ENCODE measurements at places on chromosomes 1 and 21.

DNA sequence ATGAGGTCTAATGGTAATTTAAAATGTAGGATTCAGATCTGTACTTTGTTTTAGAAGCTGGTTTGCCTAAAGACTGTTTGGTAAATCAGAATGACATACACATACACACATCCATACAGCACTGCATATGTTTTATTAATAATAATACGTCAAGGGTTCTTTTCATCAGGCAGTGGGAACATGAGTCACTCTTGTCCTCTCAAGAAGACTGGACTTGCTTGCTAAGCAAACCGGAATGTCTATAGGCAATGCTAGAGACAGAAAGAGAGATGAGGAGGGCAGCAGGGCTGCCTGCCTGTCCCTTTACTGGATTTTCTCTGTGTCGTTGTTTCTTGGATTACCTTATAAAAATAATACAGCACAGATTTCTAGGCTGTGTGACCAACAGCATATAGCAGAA, 119.1 kb upstream of the GALNT2 start:
- no peak for DNase-seq

GRCh38 chr1:98133131-98133530, 212.3 kb upstream of the DPYD start:
- DNase-seq = no peak

- DNase-seq = no peak
Measured at GRCh38 chr1:205249651-205250050, 21.9 kb downstream of the TMCC2 start.

DNA sequence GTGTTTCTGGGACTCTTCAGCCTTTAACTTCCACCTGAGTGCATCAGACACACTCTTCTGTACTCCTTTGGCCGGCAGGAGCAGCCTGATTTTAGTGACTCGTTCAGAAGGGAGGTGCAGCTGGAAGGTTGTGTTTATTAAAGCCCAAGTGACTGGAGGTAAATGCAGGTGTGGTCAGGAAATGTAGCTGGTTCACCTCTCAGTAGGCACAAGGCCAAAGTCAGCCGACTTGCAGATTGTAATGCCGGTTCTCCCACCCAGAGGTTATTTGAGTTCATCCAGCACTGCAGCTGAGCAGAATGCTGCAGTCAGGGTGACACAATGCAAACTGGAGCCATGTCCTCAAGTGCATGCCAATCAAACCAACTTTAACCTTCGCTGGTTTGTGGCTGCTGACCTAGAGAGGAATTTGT, 91.5 kb downstream of the SPATA46 start:
- no peak for DNase-seq

- peak; percentile 66 for DNase-seq
Measured at GRCh38 chr1:24910751-24911650, 19.1 kb downstream of the RUNX3 start.

DNA sequence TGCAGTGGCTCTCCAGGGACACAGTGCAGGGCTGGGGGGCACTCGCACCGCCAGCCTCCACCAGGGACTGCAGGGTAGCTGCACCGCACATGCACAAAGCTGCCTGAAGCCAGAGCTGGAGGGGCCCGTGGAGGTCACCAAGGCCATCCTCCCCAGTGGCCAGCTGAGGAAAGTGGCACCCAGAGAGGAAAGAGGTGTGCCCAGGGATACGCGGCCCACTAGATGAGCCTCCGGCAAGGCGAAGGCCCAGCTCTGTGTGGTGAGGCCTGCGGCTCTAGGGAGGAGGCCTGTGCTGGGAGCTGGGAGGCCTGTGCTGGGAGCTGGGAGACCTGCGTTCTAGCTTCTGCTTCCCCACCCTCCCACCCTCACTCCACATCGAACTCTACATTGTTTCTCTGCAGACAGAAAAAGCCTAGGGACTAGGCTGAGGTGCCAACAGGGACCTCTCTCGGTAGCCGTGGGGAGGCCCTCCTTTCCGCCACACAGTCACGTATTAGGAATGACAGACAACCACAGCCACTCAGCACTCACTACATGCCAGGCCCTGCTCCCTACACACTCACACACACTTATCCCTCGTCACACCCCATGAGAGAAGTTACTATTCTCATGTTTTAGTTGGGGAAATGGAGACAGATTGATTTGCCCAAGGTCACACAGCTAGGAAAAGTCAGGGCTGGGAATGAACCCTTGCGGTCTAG, 921 bp upstream of the ASCL5 start:
- DNase-seq = no peak

DNA sequence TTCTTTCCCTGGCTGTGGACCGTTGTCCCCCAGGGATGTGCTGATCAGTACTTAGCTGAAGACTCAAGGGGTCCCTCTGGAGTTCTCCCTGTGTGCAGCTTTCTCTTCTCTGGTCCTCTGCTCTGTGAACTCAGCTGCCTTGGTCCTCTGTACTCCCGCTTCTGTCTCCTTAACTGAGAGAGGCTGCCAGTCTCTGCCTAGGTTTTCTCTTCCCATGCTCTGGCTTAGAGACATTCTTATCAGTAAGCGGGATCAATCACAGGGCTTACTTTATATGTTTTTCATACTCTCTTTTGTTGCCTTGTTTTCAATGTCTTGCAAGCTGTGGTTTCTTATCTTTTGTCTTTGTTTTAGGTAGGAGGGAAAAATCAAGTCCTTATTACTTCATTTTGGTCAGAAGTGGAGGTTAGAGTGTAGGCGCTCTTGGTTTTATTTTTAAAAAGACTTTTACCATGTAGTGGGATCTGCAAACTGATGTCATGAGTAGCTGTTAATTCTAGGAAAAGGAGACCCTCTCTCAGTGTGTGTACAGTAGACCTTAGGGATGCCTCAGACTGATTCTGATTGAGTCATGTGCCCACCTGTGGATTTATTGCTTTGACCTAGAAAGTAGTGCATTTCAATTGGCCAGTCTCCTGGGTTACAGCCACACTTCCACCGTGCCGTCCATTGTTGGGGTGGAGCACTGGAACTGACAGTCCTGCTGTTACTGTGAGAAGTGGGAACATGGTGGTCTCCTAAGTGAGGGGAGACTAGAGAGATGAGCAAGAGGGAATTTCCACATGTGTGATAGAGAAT, 46.6 kb downstream of the TTC3 start:
- DNase-seq = no peak
